Transverse colon (tissue), 4 donors: ENCODE measurements at places on chromosomes 16 and 17. TPM values are rescaled to one million over a fixed set of nuclear protein-coding genes. Genes with fewer than 3 reads are reported as not detected.

DNA sequence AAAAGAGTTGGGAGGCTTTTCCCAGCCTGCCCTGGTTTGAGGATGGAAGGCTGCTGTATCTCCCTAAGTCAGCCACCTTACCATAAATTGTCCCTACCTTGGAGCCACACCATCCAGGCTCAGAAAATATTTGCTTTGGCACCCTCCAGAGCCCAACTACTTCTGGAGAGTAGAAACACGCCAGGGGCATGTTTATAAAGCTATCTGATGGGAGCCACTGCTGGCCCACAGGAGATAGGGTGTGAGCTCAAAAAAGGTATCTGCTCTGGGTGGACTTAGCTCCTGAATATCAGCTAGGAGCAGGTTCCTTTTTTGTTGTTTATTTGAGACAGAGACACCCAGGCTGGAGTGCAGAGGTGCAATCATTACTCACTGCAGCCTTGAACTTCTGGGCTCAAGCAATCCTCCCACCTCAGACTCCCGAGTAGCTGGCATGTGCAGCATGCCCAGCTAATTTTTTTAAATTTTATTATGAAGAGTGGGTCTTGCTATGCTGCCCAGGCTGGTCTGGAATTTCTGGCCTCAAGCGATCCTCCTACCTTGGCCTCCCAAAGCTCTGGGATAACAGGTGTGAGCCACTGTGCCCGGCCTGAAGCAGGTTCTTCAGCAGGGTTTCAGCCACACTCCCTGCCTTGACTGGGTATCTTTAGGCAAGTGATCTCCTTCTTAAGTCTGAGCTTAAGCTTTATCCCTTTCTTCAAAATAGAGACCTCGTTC lies 147.1 kb downstream of the SALL1 start:
- no peak for DNase-seq

DNA sequence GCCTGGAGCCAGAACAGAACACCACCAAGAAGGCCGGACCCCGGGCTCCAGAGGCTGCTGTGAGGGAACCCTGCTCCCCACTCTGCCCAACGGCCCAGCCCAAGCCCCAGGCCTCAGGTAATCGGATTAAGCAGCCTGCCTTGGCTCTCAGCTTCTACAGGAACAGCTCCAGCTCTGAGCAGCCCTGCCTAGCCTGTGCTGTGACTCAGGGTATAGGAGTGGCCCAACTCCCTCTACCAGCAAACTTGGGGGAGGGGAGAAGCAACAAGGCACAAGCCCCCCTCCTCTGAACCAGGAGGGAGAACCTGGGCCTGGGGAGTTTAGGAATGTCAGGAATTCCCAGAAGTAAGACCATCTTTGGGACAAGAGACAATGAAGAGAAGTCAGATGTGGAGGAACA lies 849 bp upstream of the SOX15 start:
- no peak for DNase-seq

DNA sequence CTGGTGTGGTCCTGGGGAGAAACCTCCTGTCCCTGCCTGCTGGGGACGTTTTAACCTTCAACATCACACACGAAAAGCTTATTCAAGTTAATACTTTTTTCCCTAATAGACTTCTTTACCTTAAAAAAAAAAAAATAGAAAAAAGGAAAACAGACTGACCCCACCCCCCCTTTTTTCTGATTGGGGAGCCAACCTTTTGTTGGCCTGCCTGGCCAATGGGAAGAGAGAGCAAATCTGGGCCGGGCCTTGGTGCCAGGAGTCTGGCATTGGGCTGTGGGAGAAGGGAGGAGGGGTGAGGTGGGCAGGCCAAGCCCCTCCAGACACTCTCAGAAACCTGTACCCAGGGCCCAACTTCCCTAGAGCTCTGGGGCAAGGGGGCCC lies 3.0 kb downstream of the CBX8 start:
- DNase-seq: no peak

DNA sequence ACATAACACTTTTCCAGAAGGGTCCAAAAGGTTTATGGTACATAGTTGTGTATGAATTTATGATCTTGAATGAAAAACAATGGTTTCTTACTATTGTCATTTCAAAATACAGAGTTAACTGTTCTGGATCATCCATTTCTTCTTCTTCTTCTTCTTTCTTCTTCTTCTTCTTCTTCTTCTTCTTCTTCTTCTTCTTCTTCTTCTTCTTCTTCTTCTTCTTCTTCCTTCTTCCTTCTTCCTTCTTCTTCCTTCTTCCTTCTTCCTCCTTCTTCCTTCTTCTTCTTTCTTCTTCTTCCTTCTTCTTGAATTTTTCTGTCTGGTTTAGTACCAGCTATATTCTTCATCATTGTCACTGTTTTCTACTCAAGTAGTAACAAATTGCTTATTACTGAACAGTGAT lies 47.8 kb downstream of the TNRC6C start:
- DNase-seq: no peak

- no peak for DNase-seq
These were observed 81.3 kb downstream of the RPGRIP1L start for GRCh38 chr16:53622315-53622714.

DNA sequence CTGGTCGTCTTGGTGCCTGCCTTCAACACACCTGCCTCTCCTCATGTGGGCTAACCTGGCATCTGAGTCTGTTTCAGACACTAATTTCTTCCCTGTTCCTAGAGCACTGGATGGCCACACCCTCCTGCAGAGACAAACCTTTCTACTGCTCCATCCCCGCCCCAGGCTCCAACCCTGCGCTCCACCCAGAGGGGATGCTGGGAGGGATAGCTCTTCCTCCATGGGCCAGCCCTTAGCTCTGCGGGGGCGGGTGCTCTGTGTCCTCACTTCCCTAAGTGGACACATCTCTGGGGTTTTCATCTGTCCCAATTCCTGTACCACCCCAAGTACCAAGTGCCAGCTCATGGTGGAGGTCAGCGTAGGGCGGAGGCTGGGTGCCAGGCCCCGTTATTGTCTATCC lies 11.0 kb upstream of the CRISPLD2 start:
- DNase-seq: no peak

DNA sequence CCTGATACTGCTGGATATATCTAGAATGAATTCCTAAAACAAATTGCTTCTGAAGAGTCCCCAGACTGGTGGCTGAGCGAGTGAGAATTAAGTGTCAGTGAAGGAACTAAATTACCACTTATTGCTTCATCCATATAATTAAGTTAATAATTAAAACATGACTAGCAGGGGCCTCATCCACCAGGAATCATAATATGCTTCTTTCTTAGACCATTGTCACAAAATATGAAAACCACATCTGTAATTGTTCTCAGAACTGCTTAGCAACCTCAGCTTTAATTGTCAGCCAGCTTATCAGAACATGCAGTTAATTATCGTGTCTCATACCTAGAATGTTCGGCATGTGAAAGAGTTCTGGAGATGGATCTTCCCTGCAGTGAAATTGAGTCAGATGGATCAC lies 21.2 kb upstream of the PIRT start:
- DNase-seq: no peak

DNA sequence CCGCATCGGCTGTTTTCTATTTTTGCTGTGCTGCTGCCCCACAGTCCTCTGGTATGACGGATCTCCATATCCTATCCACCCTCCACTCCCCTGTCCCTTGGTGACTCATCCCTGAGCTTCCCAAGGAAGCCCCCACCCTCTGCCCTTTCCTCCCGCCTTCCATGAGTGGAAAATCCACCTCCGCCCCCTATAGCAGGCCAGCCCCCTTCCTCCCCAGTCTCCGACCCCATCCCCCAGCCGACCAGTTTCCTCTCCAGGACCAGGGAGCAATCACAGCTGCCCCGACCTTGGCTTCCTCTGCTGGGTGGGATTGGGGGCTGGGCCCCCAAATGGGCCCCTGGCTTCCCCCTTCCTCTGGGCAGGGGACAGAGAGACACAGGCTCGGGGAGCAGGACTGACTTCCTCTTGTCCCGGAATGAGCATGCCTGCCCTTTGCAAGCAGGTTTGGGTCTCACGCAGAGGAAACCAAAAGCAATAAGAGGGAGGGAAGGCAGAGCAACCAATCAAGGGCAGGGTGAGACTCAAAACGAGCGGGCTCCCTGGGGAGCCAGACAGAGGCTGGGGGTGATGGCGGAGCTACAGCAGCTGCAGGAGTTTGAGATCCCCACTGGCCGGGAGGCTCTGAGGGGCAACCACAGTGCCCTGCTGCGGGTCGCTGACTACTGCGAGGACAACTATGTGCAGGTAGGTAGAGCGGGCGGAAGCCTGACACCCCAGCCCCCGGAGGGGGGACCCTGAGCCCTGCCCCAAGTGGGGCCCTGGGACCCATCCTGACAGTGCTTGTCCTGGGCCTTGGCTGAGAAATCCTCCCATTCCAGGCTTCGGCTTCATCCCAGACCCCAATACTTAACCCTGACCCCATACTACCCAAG lies at the start of the genes ABI3 and GNGT2:
Gene ABI3, plus strand, starts transcription at position 550 of the 872 bp plus-strand sequence. Its CDS starts 18 bp downstream, at position 568.
Gene GNGT2, minus strand, starts transcription at position 417 of the 872 bp plus-strand sequence. CDS start 3,152 bp downstream, outside the sequence.
- DNase-seq: peak; percentile 70

GRCh38 chr16:65306300-65306699 lies 184.4 kb upstream of the CDH11 start:
- no peak for DNase-seq

GRCh38 chr17:49996495-49997300 lies 1.7 kb upstream of the DLX3 start:
- peak; percentile 49 for DNase-seq

DNA sequence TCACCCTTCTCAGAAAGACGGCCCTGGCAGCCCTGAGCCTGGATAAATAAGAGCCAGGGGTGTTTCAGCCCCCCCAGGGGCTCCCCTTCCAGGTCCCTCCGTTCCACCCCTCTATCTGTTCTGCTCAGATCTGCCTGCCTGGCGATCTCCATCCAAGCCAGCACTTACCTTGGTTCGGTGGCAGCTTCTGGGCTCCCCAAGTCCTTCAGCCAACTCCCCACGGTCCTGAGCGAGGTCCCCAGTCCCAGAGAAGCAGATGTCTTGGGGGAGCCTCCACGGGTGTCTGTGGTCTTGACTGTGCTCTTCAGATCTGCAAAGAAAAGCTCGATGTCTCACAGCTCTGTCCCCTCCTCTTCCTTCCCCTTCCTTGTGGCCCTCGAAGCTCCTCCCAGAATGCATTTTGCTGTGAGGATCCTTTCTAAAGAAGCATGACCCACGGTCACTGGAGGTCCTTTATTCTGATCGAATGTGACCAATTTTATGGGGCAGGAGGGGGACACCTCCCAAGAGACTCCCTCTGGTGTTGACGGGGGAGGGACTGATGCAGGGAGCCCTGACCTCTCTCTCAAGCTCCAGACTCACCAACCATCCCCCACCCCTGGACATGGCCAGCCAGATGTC lies at the start of gene PIK3R6:
Gene PIK3R6, minus strand, starts transcription at position 314 of the 621 bp plus-strand sequence. CDS start 17,880 bp downstream, outside the sequence.
- no peak for DNase-seq

GRCh38 chr17:72489272-72489641 lies 368.4 kb downstream of the SOX9 start:
- peak; percentile 60 for DNase-seq

GRCh38 chr16:79716645-79717332 lies 116.3 kb upstream of the MAF start:
- DNase-seq: no peak

DNA sequence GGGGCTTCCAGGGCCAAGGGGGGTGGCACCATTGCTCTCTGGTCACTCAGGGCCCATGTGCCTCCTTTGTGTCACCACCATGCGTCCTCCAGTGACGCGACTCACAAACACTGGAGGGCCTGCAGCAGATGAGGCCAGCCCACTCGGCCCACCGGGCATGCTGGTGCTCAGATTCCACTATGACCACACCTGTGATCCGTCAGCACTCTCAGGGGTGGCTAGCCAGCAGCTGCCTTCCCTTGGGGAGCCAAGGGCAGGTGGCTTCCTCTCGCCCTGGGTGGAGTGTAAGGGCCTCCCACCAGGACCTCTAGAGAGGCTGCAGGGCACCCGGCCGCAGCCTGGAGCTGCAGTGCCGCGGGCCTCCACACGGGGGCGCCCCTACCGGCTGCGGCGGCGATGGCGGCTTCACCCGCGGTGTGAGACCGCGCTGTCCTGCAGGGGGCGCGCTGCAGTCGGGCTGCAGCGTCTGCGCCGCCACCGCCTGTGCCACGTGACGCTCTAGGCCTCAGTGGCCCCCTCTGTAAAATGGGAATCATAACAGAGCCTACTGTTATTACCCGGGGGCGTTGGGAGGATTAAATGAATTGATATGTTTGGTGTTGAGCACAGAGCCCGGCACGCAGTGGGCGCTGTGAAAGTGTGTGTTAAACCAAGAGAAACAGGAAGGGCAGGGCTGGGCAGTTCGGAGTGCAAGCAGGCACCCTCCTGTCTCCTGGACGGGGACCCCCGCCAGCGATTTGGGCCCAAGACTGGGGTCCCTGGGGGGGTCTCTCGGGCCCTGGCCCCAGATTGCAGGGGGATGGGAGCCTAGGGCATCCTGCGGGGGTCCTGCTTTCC lies 192.4 kb upstream of the GSE1 start:
- peak; percentile 75 for DNase-seq

- DNase-seq: no peak
These were observed 180.1 kb upstream of the SDK2 start for GRCh38 chr17:73824321-73824720.

DNA sequence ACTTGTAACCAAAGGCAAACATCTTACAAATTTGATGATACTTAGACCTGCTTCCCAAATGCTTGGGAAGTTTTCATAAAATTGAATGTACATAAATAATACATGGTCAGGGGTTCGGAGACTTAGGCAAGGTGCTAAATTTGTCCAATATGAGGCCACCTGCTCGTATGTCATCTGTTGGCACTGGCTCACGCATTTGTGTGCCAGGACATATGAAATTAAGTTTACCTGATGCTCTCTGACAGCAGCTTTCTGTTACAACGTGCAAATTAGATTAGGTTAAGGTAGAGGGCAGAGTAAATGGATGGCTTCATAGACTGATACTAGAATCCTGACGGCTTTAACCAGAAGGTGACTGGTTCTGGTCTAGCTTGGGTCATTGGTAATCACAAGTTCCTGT lies 970.3 kb upstream of the RBFOX1 start:
- no peak for DNase-seq

- DNase-seq: no peak
These were observed 7.5 kb upstream of the TMEM101 start for GRCh38 chr17:44022246-44022645.

The ABI3 gene
- total RNA-seq: 7.5 TPM

The OTOP2 gene
- 80.7 TPM for total RNA-seq

The TMEM235 gene
- not detected for total RNA-seq

The C16orf96 gene
- total RNA-seq: not detected

The MRPL38 gene
- total RNA-seq: 44.0 TPM

The SF3B3 gene
- total RNA-seq: 64.1 TPM

The KRTAP1-1 gene
- total RNA-seq: not detected
